Midbrain (tissue), 1 donor: ENCODE measurements at places on chromosomes 7 and 10.

- DNase-seq: no peak
These were observed 12.6 kb downstream of the FFAR4 start for GRCh38 chr10:93579089-93579488.

GRCh38 chr10:69854511-69855345, 53.0 kb downstream of the COL13A1 start:
- DNase-seq: no peak

- DNase-seq: no peak
These were observed 352.6 kb downstream of the ADRA2A start for GRCh38 chr10:111429288-111430028.

DNA sequence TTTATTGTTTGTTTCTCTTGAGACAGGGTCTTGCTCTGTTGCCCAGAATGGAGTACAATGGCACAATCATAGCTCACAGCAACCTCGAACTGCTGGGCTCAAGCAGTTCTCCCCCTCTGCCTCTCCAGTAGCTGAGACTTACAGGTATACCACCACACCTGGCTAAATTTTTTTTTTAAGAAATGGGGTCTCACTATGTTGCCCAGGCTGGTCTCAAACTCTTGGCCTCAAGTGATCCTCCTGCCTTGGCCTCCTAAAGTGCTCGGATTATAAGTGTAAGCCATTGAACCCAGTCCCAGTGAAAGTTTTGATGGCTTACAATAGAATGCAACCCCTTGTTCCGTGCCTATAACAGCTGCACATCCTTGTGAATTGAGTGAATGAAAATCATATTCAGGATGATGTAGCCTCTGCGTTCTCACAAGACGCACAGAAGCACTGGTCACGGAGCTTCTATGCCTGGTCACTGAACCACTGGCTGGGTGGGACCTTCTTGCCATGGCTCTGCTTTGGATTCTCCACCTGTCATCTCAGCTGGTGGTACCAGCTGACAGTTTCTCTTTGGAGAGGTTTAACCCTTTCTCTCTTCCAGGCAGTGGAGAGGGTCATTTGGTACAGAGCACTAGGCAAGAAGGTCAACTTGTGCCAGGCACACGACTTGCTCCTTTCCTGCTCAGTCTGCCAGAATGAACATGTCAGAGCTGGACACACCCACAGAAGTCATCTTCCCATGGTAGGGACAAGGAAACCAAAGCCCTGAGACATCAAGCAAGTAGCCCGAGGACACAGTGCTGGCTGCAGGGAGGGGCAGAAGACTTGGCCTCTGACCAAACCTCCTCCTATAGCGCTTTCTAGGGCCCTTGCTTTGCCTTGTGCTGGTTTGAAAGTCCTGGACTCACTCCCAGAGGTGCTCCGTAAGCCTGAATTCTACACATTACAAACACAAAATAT, 89.6 kb downstream of the ATXN7L1 start:
- DNase-seq: no peak

DNA sequence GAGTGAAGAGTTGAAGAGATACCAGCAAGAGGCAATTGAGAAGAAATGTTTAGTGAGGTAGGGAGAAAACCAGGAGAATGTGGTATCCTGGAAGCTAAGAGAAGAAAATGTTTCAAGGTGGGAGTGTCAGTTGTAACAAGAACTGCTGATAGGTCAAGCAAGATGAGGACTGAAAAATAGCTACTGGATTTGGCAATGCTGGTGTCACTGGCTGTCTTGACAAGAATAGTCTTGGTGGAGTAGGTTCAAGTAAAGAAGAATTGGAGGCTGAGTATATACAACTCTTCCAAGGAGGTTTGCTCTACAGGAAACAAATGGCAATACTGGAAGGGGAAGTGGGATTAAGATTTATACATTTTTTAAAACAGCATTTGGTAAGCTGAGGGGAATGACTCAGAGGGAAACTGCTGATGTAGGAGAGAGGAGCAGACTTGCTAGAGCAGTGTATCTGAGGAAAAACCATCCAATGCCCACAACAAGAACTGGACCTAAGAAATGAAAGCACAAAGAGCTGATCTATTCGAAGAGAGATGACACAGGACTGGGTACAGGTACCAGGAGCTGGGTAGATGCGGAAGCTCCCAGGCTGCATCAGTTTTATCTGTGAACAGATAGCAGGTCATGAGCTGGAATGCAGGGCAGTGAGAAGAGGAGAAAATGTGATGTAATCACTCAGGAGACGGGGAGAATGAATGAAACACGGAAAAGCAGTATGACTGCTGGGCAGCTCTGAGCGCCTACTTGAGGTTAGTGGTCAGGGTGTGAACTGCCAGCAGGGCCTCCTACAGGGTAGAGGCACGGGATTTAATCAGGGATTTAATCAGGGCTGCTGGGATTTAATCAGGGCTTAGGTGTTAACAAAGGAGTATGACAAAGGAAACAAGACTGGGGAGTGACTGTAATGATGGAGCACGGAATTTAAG, 34.5 kb downstream of the FAM25A start:
- no peak for DNase-seq

DNA sequence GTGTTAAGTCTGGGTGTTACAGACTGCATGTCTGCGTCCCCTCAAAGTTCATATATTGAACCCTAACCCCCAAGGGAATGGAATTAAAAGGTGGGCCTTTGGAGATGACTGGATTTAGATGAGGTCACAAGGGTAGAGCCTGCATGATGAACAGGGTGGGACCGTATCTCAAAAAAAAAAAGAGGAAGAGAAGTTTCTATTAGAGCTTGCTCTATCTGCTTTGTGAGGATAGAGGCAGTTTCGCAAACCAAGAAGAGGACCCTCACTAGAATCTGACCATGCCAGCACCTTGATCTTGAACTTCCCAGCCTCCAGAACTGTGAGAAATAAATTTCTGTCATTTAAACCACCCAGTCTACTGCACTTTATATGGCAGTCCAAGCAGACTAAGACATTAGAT, 1.4 kb downstream of the KIN start:
- no peak for DNase-seq

GRCh38 chr7:135411098-135411497, 98.8 kb downstream of the CNOT4 start:
- no peak for DNase-seq

DNA sequence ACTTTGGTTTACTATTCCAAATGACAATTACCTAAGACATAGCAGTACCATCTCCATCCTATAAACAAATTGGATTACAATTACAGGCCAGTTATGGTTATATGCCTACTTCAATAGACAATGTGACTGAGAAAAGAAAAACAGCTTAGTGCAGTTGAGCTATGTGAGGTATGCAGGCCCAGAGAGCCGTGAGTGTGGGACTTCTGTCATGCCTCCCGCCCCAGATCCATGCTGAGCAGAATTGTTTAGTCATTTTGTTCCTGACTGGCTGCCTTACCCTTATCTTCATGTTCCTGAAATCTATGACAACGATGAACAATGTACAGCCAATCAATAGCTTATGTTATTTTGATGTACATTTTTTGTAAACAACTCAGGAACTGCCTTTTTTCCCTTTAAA, 21.7 kb downstream of the LARP4B start:
- DNase-seq: no peak

DNA sequence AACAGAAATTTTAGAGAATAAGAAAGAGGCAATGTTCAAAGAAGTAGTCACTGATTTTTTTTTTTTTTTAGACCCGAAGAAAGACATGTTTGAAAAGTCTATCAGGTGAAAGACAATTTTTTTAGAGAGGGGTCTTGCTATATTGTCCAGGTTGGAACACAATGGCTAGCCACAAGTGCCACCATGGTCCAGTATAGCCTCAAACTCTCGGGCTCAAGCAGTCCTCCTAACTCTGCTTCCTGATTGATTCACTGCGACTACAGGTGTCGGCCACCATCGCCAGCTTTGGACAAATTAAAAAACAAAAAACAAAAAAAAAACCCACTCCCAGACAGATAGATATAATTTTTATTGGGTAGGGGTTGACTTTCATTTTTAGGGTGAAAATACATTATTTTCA, 22.3 kb downstream of the FAM149B1 start:
- DNase-seq: no peak

DNA sequence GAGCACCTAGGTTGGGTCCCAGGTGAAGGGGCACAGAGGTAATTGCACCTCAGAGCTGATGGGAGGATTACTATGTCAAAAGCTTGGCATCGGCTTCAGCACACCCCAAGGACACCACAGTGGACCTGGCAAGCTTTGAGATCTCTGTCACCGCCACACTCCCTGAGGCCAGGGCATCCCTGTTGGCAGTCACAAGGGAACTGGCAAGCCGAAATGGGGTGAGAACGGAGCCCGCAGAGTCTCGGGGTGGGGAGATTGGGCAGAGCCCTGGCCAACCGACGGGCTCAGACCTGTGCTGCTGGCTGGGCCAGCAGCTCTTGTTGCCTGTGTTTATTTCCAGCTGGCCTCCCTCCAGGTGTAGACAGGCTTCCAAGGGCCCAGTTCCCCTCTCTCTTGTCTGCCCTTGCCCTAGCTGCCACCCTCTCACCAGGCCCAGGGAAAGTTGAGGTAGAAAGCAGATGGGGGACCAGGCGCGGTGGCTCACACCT, 2.5 kb downstream of the HSPB1 start:
- peak; percentile 68 for DNase-seq

DNA sequence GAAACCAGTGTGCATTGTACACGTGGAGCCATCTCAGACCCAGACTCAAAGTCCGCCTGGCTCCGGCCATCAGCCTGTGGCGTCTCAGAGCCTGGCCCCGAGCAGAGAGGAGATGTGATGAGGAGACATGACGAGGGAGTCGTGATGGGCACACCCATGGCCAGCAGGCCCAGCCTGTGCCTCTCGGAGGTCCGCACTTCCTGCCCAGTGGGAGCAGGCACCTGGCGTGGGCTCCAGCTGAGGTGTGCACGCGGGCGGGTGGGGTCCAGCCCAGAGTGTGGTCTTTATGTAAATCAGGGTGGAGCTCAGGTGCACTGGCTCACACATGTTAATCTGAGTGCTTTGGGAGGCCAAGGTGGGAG, 26.0 kb upstream of the GPR146 start:
- no peak for DNase-seq

- no peak for DNase-seq
These were observed 319.7 kb upstream of the POM121L12 start for GRCh38 chr7:52715701-52716100.

DNA sequence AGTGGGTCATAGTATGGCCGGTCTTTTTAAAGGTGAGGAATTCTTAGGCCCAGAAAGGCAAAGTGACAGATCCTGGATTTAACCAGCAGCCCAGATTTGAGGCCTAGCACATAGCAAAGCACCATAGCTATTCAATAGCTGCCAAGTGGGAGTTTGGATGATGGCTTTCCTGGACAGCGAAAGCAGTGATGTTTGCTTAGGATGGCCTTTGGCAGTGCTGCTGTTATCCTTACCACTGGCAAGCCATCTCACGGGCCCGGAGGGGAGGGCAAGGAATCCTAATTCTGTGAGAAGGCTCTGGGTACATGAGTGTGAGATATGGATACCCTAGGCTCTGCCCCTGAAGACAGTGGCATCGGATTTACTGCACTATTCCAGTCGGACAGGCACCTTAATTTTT, 50.4 kb downstream of the TCF7L2 start:
- DNase-seq: no peak

- DNase-seq: no peak
These were observed 1.1 kb downstream of the FKBP9 start for GRCh38 chr7:32958046-32959025.

DNA sequence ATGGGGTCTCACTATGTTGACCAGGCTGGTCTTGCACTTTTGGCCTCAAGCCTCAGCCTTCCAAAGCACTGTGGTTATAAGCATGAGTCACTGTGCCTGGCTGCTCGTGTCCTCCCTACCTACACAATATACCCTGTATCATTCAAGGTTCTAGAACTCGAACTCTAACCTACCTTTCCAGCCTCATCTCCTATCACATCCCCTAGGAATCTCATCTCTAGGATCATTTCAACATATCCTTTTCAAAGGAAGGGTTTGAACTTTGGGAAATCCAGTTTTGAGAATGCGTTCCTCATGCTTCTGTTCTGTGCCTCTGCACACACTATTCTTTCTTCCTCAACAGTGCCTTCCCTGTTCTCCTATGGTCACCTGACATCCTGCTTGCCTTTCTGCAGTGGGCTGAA, 87.8 kb upstream of the RHEB start:
- no peak for DNase-seq

- no peak for DNase-seq
These were observed 6.1 kb downstream of the STK32C start for GRCh38 chr10:132301371-132302330.

- DNase-seq: no peak
These were observed 38.7 kb downstream of the A1CF start for GRCh38 chr10:50846753-50847152.

DNA sequence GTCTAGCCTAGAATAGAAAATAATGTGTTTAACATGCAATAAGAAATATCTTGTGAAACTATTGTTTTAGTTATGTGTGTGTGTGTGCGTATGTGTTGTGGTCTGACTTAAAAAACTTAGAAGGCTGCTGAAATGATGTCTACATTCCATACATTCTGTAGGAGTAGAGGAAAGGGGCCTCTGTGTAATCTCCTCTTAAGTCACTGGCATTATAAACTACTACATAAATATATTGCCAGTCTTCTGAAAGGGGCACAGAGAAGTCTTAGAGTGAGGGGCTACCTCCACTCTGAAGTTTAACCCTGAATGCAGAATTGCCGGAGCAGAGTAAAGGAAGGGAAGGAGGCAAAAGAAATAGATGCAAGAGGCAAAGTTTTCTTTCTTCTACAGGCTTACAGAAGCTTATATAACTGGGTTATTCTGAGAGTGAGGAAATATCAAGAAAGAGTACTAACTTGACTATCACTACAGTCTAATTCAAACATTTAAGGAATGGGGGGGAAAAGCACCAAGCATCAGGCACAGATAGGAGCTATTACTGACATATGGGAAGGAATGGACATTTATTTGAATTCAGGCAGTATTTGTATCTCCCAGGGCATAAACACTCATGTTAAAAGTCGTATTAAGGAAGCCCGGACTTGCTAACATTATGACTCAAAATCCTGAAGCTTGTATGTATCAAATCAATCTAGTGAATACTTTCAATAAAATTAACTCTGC, 75.7 kb downstream of the DNAJC1 start:
- no peak for DNase-seq

GRCh38 chr7:30658479-30659074, 23.7 kb downstream of the CRHR2 start:
- no peak for DNase-seq

- DNase-seq: no peak
These were observed 35.5 kb upstream of the DGKI start for GRCh38 chr7:137882261-137882668.

DNA sequence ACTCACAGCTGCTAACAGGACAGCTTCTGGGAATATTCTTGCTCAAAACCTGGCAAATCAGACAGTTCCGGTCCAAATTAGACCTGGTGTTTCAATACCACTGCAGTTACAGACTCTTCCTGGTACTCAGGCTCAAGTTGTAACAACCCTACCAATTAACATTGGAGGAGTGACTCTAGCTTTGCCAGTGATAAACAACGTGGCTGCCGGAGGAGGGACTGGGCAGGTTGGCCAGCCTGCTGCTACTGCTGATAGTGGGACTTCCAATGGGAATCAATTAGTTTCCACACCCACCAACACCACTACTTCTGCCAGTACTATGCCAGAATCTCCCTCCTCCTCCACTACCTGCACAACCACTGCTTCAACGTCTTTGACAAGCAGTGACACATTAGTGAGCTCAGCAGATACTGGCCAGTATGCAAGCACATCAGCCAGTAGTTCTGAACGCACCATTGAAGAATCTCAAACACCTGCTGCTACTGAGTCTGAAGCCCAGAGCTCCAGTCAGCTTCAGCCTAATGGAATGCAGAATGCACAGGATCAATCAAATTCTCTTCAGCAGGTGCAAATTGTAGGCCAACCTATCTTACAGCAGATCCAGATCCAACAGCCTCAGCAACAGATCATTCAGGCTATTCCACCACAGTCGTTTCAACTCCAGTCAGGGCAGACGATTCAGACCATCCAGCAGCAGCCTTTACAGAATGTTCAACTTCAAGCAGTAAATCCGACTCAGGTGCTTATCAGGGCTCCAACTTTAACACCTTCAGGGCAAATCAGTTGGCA, 2.1 kb downstream of the SP4 start:
- no peak for DNase-seq
